ENCODE measurements at places on chromosomes 5 and 9.

DNA sequence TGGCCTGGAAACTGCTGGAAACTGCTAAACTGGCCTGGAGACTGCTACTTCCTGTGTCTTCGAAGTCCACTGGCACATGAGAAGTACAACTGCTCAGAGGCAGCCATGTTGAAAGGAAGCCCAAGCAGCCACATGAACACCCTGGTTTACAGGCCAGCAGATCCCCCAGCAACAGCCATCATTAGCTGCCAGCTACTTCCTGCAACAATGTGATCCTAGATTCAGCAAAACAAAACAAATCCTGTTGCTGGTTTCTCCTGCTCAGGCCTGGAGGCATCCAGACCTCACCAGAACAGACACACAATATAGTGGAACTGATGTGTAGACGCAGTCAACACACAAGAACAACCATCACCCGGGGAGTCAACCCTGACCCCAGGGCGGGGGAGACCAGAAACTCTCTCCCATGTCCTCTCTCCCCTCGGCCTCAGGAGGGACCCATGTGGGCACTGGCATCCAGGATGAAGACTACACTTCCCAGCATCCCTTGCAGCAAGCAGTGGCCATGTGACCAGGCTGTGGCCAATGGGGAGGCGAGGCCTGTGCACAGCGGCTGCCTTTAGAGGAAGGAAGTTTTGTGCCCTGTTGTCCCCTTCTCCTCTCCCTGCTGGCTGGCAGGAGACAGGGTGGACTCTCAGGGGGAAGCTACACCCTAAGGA lies 9.2 kb upstream of the LCN15 start:
- DNase-seq: peak; percentile 22

- DNase-seq: no peak
These were observed 7.2 kb downstream of the EGFL7 start for GRCh38 chr9:136669791-136670464.

- no peak for DNase-seq
These were observed 317.9 kb upstream of the FTMT start for GRCh38 chr5:121533814-121534213.

DNA sequence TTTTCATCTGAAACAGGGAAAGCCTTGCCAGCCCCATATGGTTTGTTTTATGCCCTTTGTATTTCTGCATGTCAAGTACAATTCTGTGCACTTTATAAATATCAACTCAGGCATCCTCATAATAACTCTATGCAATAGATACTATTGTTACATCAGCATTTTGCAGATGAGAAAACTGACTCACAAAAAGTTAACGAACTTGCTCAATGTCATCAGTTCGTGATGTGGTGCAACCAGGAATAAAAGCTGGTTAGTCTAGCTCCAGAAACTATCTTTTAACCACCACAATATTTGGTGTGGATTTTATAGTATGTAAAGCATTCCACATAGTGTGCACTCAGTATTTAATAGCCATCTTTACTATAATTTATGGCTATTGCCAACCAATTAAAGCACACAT lies 134.9 kb downstream of the MRPS30 start:
- DNase-seq: no peak

- DNase-seq: no peak
These were observed 18.8 kb upstream of the CER1 start for GRCh38 chr9:14741369-14741768.

- no peak for DNase-seq
These were observed 345.9 kb upstream of the RPS23 start for GRCh38 chr5:82624062-82624461.

DNA sequence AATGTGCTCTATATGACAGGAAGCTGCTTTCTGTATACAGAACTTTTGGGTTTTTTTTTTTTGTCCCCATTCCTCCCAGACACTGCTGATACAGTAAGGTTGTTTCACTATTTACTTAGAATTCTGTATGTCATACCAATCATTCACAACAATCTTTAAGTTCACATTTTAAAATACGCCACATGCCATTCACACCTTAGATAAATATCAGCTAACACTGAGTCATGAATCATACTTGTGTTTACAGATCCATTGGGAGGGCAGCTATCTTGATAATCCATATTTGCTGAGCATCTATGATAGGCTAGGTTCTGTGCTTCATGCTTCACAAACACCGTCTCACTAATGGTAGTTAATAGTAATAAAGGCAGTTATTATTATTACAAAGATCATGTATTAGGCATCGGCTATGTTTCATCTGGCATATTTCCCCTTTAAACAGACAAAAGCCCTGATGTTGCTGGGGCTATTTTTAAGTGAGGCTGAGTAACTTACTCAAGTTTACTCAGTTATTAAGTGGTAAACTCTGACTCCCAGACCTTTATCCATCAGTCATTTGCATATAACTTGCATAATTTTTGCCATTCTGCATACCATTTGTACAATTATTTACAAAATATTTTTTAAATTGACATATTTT lies 152.2 kb upstream of the HMHB1 start:
- no peak for DNase-seq

GRCh38 chr9:87097238-87097637 lies 149.9 kb upstream of the GAS1 start:
- DNase-seq: no peak

GRCh38 chr5:317086-317811 lies 4.3 kb upstream of the AHRR start:
- DNase-seq: peak; percentile 10

DNA sequence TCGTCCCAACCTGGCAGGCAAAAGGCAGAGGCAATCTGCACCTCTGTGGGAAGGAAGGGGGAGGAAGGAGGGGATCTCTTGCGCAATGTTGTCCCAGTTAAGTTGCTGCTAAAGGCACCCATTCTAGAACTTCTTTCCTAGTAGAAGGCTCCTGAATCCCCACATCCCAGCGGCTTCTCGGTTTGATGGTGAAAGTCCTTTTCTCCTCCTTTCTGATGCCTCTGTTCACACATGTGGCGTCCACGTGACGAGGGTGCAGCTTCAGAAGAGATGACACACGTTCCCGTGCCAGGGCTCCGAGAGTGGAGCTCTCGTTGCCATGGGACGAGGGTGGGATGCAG lies 96.9 kb upstream of the FCN2 start:
- DNase-seq: no peak

DNA sequence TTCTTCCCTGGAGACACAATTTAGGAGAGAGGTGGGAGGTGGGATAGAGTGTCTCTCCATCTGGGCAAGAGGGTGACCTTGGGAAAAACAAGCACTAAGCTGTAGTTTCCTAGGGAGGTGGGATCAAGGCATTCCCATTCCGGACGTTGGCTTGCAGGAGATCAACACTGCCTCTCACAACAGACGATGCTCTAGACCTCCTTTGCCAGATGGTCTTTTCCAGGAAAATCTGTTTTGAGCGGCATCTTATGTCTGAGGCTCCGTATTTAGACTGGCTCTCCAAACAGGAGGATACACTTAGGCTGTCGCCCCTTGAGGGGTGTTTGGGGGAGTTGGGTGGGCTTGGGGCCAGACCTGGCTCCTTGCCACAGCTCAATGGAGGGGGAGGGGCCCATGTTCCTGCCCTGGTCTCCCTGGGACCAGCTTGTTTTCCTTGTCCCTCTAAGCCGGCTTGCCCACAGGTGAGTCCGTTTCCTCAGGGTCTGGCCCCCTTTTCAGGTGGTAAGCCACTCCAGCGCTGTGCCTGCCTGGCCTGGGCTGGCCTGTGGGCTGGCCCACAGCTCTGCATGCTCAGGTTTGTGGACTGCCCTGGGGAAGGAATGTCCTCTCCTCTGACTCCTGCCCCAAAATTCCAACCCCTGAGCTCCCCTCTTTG lies 2.4 kb downstream of the PSD2 start:
- DNase-seq: no peak

DNA sequence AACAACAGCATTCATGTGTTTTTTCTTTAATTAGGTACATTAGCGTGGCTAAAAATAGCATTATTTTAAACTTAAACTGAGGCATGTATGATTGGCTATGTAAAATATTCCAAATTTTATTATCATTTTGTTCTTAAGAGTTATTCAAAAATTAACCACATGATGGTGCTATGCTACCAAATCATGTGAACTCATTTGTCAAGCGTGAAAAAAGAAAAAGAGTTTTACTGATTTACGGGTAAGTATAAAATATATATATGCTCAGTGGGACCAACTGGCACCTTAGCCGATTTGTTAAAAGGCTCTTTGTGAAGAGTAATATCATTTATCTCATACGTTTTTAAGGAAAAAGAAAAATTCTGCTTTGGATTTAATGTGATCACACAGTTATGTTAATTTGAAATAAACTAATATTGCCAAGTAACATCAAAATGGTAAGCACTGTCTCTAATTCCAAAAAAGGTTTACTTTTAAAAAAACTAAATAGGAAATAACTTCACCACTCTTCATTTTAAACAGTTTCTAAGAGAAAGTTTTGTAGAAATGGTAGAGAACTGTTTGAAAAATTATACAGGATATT lies 1042.3 kb downstream of the CDH12 start:
- no peak for DNase-seq

DNA sequence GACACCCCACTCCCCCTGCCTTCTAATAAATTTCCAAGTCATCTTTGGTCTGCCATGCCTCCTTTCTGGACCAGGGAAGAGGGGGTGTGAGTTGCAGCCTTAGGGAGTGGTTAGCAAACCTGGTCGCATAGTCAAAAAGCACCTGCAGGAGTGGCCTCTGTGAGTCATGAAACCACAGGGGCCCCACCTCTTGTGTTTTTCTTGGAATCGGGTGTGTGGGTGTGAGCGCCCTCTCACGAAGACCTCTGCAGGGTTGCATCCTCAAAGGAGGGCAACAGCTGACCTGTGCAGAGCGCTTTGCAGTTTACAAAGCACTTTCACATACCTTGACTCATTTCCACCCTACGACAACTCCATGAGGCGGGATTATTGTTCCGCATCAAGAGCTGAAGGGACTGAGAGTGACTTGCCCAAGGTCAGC lies 36.8 kb upstream of the TEX48 start:
- peak; percentile 88 for DNase-seq

DNA sequence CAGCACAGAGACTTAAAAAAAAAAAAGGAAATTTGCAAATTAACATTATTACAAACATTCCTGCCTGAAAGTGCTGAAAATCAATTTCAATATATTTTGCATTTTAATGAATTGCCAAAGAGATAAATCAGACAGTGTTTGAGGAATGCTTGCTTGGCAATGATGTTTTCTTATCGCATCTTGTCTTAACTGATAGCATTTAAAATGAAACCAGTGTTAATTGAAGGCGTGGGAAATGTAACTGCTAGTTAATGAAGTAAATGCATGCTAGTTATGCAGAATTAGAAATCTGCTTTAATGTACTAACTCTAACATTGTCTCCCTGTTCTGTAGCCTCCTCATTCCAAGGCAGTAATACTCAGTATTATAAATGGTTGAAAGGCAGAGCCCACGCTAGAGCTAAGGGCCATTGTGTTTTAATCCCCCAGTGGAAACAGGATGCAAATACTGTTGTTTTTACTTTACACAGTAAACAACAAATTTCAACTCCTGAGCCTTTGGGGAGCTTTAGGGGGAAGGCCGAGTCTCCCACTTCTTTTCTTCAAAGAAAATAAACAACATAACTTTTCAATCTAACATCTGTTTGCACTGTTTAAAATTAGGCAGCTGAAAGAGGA lies 586.9 kb downstream of the TLE4 start:
- DNase-seq: no peak

DNA sequence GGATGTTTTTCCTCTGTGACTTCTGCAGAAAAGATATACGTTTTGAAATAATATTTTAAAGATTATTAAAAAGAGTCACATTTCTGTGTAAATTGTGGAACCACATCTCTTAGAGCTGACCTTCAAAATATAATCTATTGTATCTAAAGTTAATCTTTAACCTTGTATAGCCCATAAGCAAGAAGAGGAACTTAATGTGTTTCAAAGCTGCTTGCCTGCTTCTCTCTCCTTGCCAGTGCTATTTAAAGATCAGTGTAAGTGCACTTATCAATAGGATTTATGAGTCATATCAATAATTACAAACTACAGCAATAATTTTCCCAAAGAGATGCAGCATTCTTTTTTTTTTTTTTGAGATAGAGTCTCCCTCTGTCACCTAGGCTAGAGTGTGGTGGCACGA lies 29.4 kb upstream of the GDA start:
- no peak for DNase-seq

DNA sequence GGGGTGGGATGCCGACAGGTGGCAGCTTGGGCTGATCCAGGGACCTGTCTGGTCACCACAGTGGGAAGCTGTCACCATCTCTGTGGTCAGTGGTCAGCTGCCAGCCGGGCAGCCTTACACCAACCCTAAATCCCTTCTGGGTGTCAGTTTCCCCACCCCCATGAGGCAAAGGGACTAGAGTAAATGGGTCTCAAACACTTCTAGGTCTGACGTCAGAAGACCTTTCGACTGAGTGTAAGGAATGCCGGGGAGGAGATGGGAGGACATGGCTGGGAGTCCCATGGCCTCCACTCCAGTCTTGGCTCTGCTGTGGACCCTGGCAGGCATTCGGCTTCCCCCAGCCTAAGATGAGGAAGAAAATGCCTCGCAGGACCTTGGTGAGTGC lies 40.3 kb upstream of the SLC25A51 start:
- no peak for DNase-seq

GRCh38 chr9:68710111-68710471 lies 5.1 kb downstream of the PIP5K1B start:
- no peak for DNase-seq

GRCh38 chr5:36312953-36313672 lies 11.4 kb upstream of the RANBP3L start:
- no peak for DNase-seq

GRCh38 chr9:22136461-22137096 lies 127.5 kb upstream of the CDKN2B start:
- no peak for DNase-seq

- no peak for DNase-seq
These were observed 6.5 kb upstream of the FBXO10 start for GRCh38 chr9:37582548-37583157.

DNA sequence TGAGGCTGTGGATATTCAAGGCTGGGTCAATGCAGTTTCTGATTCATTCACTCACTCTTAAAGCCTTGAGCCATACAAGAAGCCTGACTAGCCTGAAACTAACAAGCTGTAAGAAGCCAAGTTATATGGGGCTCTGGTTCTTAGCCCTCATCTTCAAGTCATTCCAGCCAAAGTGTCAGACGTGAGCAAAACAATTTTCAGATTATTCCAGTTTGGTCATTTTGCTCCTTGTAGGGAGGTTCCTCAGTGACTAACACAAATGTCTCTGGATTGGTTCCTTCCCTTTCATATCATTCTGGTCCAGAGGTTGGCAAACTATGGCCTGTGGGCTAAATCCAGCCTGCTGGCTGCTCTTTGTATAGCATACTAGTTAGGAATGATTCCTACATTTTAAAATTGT lies 12.5 kb upstream of the SHOC1 start:
- DNase-seq: no peak

GRCh38 chr5:149794487-149794971 lies 64.4 kb downstream of the PPARGC1B start:
- DNase-seq: no peak

DNA sequence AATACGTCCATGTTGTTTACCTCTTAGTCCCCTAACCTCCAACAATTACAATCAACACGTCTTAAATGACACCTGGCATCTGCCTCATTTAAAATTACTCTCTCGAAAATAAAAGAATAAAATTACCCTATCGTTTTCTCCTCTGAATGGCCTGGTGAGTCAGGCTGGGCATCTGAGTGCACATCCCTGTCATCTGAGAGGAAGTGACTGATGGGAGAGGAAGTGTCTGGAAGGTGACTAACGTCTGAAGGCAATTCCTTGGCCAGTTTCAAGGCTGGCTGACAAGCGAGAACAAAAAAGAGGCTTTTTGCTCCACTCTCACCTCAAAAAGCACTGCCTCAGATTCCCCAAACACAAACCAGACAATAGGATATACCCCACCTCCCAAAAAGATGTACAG lies 57.7 kb downstream of the MAPKAP1 start:
- peak; percentile 56 for DNase-seq

- DNase-seq: peak; percentile 75
These were observed 10.6 kb downstream of the MTAP start for GRCh38 chr9:21812946-21813568.

GRCh38 chr5:64188776-64189175 lies 23.1 kb downstream of the RNF180 start:
- DNase-seq: no peak

Data from CD4-positive, alpha-beta T cell treated with Interferon alpha-2 for 1 hour (primary cell).